NCI-H510A treated with DMSO at 0.1 percent for 48 hours (cell line): ENCODE measurements at places on chromosomes 3 and 15.

DNA sequence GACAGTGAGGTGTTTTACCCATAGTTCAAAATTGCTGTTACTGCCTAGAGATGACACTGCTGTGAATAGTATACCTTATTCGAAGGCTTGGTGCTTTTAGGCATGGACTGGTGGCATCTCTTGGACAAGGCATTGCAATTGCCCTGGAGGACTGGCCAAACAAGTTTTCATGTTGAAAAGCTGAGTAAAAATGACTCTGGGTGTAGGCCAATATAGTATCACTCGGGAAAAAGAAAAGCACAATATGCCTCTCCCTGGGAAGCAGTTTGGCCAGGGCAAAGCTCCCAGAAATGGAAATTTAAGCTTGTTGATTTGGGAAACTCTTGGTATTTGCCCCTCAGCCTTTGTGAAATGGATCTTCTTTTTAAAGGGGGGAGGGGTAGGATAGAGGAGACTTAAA lies 54.8 kb downstream of the ZNF609 start:
- no peak for DNase-seq

GRCh38 chr3:161770484-161771386 lies 274.1 kb downstream of the OTOL1 start:
- no peak for DNase-seq

DNA sequence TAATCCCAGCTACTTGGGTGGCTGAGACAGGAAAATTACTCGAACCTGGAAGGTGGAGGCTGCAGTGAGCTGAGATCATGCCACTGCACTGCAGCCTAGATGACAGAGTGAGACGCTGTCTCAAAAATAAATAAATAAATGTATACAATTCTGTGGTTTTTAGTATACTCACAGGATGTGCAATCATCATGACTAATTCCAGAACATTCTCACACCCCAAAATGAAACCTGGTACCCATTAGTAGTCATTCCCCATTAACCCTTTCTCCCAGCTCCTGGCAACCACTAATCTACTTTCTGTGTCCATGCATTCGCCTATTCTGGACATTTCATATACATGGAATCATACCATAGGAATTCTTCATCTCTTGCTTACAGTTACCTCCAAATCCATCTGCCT lies 44.5 kb downstream of the LRRFIP2 start:
- no peak for DNase-seq

DNA sequence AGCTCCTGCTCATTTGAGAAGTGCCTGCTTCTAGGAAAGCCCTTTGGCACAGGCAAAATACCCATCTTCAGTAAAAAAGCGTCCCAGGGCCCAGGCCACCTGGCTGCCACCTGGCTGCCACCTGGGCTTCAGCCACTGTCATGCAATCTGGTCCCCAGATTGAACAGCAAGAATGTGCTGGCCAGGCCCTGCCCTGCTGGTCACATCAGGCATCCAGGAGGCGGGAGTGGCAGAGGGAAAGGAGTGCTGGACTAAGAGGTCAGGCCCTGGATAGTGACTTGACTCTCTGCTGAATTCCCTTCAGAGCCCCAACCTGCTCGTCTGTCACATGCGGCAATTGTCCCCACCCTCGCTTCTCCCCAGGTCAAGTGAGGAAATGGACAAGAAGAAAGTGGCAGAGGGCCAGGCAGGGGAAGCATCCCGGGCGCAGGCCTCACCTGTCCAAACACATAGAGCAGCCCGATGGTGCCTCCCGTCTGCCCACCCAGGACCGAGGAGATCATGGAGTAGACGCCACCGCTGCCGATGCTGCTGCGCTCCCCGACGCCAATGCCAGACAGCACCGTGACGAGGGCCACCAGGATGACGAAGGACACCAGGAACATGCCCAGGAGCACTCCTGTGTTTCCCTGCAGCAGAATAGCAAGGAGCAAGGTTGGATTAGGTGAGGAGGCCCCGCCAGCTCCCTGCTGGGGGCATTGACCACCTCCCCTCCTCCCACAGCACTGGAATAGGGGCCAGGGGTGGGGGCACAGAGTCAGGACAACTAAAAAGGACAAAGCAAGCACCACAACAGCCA lies 25.5 kb downstream of the SLC12A8 start:
- DNase-seq = no peak

DNA sequence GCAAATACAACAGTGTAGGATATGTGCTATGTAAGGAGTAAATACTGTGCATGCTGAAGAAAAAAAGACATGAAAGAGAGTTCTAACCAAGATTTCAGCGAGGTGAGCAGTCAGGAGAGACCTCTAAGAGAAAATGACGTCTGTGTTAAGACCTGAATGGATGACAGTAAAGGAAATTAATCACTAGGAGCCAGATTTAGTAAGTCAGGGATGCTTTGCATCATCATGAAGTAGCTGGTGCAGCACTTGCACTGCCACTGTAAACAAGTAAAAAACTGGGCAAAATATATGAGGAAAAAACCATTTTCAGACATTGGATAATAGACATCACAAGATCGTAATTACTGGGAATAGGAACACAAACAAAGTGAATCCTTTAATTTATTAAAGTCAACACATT lies 32.6 kb downstream of the RTP4 start:
- DNase-seq = no peak

DNA sequence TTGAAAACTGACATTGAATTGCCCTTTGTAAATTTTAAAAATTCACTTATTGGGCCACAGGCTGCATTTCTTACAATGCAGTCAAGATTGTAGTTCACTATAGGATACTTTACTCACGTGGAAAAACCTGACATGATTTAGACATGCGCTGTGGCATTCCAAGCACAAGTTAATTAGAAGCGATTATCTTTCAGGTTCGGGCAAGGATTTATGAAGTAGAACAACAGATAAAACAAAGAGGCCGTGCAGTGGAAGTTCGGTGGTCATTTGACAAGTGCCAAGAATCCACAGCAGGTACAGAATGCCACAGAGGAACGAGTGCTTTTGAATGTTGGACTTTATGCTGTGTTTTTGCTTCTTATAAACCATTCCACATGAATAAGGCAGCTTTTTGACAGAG lies 37.8 kb downstream of the GPR171 start:
- DNase-seq = no peak

DNA sequence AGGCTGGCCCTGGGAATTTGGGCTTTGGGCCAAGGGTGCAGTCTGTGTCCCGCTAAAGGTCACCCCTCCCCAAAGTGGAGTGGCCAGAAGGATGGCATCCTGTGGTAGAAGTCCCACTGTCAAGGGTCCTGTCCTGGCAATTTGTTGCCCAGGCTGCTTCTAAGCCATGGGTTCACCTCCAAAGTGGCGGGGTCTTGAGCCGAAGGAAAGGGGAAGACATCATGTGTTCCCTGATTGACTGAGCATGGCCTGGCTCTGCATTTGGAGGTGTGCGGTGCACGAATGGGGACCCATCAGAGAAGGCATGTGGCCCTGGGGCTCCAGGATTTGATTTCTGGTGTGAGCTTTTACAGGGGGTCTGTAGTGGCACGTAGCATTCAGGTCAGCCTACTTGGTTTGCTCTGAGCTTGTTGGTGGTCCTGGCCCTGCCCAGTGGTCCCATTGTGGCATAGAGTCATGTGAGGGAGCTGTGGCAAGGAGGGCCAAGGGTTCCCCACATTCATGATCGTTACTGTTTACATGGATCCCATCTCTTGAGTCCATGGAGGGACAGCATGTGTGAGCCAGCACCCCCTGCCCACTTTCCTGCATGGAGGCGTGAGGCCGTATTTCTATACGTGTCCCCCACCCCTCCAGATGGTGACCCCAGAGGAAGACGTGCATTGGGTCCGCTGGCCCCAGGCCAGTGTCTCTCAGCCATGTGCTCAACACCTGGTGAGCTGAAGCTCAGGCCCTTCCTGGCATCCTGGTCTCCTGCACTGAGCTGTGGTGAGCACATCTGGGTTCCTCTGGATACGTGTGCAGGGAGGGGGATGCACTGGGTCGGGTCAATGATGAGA lies 225.1 kb downstream of the SNRPN start:
- no peak for DNase-seq

- DNase-seq = no peak
These were observed 19.5 kb downstream of the RAF1 start for GRCh38 chr3:12644331-12644937.

GRCh38 chr3:82229397-82229796 lies 468.0 kb upstream of the GBE1 start:
- no peak for DNase-seq

DNA sequence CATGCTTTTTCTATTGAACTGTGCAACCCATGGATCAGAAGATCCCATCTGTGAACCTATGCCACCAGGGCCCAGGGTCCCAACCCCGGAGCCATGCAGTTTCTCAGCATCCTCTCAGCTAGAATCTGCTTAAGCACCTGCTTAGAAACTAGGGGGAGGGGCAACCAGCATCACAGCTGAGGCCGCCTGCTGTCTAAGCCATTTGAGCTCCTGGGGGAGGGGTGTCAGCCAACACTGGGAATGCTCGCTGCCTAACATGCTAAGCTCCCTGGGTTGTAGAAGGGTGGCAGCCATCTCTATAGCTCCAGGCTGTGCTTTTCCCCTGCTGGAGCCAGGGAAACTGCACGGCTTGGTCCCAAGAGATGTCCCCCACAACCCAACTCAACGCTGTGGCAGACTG lies 322.8 kb downstream of the EDEM1 start:
- DNase-seq = no peak

DNA sequence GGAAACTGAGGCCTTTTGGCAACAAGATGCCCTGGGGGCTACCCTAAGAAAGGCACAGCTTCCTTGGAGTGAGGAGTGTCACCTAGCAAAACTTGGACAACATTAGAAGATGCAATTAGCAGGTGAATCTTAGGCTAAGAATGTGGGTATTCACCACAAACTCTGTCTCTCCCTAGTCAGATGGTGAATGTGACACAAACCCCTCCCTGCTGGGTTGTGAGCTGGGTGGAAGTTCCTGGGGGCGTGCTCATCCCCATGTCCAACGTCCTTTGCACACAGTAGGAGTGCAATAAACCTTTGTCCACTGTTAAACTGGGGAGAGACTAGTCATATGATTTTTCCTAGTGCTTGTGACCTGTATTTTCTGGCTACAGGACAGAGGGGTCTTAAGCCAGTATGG lies 67.1 kb upstream of the SH3GL3 start:
- DNase-seq = no peak

DNA sequence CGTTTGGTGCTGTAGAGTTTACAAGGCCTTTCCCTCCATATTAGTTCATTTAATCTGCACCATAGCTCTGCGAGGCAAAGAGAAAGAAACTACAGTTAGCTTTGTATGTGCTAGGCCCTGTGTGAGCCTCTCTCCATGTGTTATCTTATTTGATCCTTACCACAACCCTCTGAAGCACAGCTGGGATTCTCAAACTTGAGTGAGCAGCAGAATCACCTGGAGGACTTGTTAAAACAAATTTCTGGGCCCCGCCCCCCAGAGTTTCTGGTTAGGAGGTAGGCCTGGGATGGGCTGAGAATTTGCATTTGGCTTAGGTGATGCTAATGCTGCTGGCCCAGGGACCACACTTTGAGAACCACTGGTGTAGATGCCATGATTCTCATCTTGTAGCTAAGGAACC lies 12.3 kb downstream of the CA12 start:
- no peak for DNase-seq

- no peak for DNase-seq
These were observed 542.6 kb downstream of the ZBBX start for GRCh38 chr3:166837535-166837934.

GRCh38 chr15:67508407-67508806 lies 12.5 kb upstream of the C15orf61 start:
- DNase-seq = no peak

GRCh38 chr3:193701953-193702635 lies 109.1 kb downstream of the OPA1 start:
- DNase-seq = no peak

- DNase-seq = peak; percentile 27
These were observed 74.5 kb downstream of the TLE3 start for GRCh38 chr15:70023064-70023768.

- peak; percentile 23 for DNase-seq
These were observed 8.8 kb downstream of the PRICKLE2 start for GRCh38 chr3:64216274-64217147.

GRCh38 chr3:72494626-72495025 lies 353.6 kb downstream of the SHQ1 start:
- no peak for DNase-seq

- no peak for DNase-seq
These were observed 166.8 kb upstream of the COL8A1 start for GRCh38 chr3:99471353-99472323.

GRCh38 chr15:26974120-26974780 lies 3.3 kb downstream of the GABRG3 start:
- peak; percentile 53 for DNase-seq

- DNase-seq = no peak
These were observed 56.8 kb upstream of the TPM1 start for GRCh38 chr15:62985768-62986167.

DNA sequence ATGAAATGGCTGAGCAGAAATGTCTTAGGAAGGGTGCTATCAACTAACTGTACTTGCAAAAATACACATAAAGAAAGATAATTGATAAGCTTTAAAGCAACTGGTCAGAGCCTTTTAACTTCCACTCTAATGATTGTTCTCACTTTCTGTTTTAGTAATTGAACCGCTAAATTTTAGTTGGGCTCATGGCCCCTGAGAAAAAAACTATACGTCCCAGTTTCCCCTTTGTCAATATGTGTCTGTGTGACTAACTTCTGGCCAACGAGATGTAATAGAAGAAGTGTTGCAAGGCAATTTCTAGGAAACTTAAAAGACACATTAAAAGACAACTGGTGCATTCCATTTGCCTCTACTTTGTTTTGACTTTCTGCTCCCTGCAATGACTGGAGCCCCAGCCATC lies 223.9 kb downstream of the NR1D2 start:
- DNase-seq = no peak

GRCh38 chr3:126553284-126554084 lies 5.2 kb downstream of the C3orf22 start:
- DNase-seq = no peak

GRCh38 chr3:40593351-40593750 lies 68.6 kb downstream of the ZNF621 start:
- no peak for DNase-seq

- no peak for DNase-seq
These were observed 93.2 kb downstream of the CACNA2D3 start for GRCh38 chr3:54215521-54215920.

- DNase-seq = no peak
These were observed 82.6 kb downstream of the MLH1 start for GRCh38 chr3:37075955-37076354.

DNA sequence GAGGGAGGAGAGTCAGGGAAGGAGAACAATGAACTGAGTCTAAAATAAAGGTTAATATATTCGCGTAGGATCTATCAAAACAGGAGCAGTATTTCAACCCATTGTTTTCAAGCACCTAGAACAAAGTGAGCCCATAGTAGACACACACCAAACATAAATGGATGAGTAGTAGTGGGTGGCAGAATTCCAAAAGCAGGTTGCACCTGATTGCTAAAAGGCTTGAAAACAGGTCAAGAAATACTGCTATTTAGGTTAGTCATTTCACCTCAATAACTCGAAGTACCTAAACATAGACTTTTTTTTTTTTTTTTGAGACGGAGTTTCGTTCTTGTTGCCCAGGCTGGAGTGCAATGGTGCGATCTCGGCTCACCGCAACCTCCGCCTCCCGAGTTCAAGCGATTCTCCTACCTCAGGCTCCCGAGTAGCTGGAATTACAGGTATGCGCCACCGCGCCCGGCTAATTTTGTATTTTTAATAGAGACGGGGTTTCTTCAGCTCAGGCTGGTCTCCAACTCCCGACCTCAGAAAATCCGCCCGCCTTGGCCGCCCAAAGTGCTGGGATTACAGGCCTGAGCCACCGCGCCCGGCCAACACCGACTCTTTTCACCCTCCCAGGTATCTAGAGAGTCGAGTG lies 855 bp upstream of the ABHD5 start:
- peak; percentile 8 for DNase-seq
